ENCODE measurements at places on chromosomes 7 and 10.

- no peak for DNase-seq
These were observed 47.3 kb downstream of the CDCA7L start for GRCh38 chr7:21898265-21898930.

DNA sequence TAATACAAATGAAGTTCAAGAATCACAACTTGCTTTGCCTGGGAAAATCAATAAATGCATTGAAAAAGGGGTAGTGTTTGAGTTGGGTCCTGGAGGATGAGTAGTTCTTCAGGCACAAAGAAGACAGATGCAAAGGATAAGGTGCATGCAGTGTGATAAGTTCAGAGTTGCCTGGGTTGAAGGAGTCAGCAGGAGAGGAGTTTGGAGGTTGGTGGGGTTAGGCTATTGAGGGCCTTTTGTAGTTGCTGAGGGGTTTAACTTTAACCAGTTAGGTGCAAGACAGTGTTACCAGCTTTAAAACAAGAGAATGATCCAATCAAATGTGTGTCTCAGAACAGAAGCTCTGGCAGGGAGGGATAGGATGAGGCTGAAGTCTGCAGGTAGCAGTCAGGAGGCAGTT is 44.3 kb upstream of the GLCCI1 start:
- DNase-seq, result no peak

- DNase-seq, result no peak
These were observed 494.4 kb upstream of the SEMA3D start for GRCh38 chr7:85681241-85681640.

GRCh38 chr10:20871970-20872369 is 25.1 kb downstream of the NEBL start:
- DNase-seq, result no peak

DNA sequence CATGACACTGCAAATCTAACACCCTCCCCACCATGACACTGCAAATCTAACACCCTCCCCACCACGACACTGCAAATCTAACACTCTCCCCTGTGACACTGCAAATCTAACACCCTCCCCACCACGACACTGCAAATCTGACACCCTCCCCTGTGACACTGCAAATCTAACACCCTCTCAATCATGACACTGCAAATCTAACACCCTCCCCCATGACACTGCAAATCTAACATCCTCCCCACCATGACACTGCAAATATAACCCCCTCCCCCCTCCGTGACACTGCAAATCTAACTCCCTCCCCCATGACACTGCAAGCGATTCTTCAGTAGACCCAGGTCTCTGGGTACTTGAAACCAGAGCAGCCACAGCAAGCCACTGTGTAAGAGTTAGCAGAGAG is 604.4 kb downstream of the DNAJB6 start:
- no peak for DNase-seq

GRCh38 chr10:48519481-48520183 is 85.2 kb downstream of the ARHGAP22 start:
- no peak for DNase-seq

GRCh38 chr10:71214641-71215559 is 2.5 kb downstream of the UNC5B start:
- DNase-seq, result no peak

DNA sequence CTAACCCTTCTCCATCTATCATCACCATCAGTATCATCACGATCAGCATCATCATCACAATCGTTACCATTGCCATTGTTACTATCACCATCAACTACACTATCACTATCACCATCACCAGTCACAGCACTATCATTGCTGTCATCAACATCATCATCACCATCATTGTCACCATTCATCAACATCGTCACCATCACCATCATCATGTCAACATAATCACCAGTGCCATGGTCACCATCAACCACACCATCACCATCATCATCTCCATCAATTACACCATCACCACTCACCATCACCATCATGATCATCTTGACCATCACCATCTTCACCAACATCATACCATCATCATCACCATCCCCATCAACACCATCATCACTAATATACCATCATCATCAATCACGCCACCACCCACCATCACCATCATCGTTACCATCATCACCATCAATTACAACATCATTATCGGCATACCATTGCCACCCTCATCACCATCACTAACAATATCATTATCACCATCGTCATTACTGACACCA is 66.5 kb downstream of the TNS3 start:
- no peak for DNase-seq

DNA sequence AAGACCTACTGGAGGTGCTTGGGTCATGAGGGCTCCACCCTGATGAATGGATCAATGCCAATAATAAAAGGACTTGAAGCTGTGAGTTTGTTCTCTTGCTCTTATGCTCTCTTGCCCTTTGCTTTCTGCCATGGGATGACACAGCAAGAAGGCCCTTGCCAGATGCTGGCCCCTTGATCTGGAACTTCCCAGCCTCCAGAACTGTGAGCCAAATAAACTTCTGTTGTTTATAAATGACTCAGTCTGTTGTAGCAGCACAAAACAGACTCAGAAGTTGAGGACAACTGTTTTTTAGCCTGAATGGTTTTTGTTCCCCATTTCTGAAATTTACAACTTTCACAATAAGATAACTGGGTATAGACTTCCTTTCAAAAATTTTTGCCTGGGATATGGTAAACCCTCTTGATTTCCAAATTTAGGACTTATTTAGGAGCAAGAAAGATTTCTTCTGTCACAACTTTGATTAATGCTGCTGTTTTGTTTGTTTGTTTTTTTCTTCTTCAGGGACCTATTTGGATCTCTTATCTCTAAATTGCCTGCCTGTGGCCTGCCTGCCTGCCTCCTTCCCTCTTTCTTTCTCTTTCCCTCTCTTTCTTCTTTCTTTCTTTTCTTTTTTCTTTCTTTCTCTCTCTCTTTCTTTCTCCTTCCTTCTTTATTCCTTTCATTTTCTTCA is 12.1 kb downstream of the ENTPD1 start:
- DNase-seq, result no peak

DNA sequence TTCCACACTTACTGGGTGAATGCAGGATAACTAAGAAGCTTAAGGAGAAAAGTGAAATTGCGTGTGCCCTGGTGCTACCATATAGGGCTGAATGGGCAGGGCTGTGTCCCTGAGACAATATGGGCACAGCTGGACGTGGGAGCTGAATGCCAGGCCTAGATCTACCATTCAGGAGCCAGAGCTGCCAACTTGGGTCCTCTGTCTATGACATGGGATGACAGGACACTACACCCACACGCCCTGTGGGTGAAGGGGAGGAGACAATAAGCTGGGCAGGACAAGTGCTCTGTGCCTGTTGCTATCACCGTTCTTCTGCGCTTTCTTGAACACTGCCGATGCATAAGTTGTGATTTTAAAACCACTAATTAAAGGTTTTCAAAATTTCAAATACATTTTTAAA is 293.9 kb downstream of the TNS3 start:
- DNase-seq, result no peak

- peak; percentile 5 for DNase-seq
These were observed 75.9 kb upstream of the HGF start for GRCh38 chr7:81845744-81846241.

GRCh38 chr10:99709480-99710229 is 22.3 kb downstream of the COX15 start:
- peak; percentile 47 for DNase-seq

GRCh38 chr10:117014835-117015234 is 9.8 kb upstream of the SHTN1 start:
- DNase-seq, result no peak

DNA sequence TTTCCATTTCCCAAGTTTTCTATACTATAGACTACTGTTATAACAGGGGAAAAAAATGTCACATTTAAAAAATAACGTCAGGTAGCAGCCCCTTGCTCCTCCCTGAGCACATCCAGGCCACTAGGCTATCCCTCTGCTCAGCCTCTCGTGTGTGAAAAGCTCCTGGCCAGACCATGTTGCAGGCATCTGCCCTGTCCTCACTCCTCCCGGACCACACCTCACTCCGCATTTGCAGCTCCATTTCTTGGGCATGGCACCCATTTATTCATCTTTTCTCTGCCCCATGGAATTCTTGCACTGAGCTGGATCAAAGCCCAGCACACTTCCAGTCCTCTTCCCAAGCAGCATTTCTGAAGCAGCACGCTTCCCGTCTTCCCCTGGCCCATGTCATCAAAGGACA is 1.4 kb upstream of the GDF2 start:
- no peak for DNase-seq

DNA sequence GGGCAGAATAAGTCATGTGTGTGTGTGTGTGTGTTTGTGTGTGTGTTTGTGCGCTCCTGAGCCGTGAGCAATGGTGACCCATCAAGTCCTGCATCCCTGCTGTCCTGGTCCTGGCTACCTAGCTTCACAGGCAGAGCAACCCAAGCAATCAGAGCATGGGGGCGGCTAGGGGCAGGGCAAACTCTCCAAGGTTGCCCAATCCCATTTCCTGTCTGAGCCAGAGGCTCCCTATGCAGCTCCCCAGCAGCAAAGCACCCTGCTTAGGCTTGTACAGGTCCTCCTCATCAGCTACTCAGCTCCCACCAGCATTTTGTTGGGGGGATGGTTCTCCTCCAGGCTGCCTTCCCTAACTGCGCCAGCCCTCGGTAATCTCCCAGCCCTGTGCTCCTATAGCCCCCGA is 31.1 kb upstream of the CRHR2 start:
- DNase-seq, result no peak

- DNase-seq, result no peak
These were observed 111.4 kb upstream of the FGFR2 start for GRCh38 chr10:121709675-121710073.

- DNase-seq, result no peak
These were observed 23.4 kb upstream of the FAM3C start for GRCh38 chr7:121419201-121420148.

GRCh38 chr7:133359449-133359848 is 106.6 kb downstream of the EXOC4 start:
- peak; percentile 19 for DNase-seq

- no peak for DNase-seq
These were observed 69.9 kb downstream of the PTPRE start for GRCh38 chr10:127976701-127977356.

DNA sequence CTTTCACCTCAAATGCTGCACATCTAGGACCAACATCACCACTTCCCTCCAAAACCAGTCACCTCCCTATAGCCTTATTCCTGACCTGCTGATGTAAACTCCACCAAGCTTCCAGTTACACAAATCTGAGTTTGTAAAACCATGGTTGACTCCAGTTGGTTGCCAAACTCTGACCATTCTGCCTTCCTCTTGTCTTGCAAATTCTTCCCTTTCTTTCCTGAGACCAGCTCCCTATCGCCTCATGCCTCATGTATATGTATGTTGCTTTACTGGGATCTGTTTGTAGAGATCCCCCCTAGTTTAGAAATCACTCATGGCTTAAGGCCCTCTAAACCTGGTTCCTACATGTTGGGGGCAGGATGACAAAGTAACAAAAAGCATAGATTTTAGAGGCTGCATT is 31.3 kb downstream of the PAX2 start:
- DNase-seq, result no peak

DNA sequence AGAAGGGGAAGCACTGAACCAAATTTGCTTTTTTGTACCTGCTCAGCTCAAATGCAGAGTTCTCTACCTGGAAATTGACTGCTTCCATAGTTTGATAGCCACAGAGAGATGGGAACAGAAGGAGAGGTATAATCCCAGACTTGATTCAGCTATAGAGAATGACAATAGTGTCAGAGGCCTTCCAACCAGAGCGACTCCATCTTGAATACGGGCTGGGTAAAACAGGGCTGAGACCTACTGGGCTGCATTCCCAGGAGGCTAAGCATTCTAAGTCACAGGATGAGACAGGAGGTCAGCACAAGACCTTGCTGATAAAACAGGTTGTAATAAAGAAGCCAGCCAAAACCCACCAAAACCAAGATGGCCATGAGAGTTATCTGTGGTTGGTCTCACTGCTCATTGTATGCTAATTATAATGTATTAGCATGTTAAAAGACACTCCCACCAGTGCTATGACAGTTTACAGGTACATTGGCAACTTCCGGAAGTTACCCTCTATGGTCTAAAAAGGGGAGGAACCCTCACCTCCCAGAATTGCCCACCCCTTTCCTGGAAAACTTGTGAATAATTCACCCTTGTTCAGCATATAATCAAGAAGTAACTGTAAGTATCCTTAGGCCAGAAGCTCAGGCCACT is 42.7 kb upstream of the ATRNL1 start:
- no peak for DNase-seq

- no peak for DNase-seq
These were observed 13.4 kb upstream of the DNAAF5 start for GRCh38 chr7:713139-713457.

GRCh38 chr10:122096705-122097104 is 107.7 kb downstream of the TACC2 start:
- DNase-seq, result no peak

DNA sequence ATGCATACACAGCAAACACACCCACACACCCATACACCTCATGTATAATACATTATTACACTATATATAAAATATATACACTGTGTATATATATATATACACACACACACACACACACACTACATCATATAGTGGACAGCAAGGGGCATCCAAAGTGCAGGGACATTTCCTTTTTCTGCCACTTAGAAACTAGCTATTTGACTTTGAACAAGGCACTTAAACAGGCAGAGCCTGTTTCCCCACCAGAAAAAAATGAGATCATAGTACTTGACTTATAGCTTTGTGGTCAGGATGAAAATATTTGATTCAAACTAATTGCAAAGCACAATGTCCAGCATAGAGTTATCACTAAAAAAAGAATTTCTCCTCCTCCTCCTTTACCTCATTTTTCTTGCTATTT is 254.3 kb upstream of the NPVF start:
- no peak for DNase-seq

DNA sequence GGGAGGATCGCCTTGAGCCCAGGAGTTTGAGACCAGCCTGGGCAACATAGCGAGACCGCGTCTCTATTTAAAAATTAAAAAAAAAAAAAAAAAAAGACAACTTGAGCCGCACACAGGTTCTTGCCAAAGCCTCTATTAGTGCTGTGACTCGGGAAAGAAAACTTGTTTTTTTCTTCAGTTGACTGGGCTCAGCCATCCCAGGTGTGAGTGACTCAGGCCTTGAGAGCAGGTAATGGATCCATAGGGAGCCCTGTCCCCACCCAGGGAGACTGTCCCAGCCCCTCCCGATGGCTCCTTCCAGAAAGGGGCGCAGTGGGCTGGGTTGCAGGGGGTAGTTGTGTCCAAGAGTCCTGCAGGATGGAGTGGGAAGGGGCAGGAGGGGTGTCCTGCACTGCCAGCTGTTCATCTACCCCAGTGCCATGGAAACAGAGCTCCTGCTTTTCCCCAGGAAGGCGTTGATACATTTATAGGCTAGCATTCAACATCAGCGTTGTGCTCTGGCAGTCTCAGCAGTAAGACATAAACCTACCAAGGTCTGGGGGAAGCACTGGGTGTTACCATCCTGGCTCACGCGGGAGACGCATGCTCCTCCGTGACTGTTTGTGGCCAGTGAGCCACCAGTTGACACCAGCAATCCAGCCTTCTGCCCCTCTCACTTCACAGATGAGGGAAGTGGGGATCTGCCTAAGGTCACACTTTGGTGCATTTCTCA is 126.6 kb downstream of the CUX1 start:
- DNase-seq, result no peak
